ENCODE measurements at places on chromosomes 4 and X.

- no peak for DNase-seq
These were observed 655.3 kb upstream of the FRG1 start for GRCh38 chr4:189285377-189285776.

DNA sequence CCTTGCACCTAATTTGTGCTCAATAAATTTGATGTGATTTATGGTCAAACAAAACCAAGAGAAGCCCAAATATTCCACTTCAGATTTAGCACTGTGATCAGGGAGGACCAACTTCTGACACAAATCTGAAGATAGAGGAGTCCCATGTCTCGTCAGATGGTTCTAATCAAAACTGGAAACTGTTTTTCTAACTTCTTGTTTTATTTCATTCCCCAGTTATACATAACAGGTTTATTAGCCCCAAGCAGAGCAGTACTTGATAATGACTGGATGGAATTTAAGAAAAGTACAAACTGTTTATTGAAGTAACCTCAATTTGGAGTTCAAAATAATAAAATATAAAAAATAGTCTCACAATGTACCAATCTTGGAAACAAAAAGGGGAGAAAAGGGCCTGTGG lies 310.3 kb downstream of the LDB2 start:
- no peak for DNase-seq

DNA sequence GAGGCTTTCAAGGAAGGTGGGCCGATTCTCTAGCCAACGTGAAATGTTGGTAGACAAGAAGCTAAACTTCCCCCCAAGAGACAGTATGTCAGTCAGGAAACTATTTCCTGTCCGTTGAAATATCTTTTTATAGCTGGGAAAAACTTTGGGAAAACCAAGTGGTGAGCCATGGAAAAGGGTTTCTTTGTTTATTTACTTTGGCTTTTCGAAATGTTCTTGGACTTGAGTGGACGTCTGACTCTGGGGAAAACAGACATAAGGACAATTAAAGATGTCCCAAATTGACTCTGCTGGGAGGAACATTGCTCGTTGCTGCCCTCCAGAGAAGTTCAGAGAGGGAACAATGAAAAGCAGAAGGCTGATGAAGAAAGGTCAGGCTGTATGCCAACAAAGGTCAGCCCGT lies 295.4 kb downstream of the RAPGEF2 start:
- DNase-seq, result no peak

- DNase-seq, result no peak
These were observed 49.6 kb downstream of the MAP7D2 start for GRCh38 chrX:20066968-20067708.

DNA sequence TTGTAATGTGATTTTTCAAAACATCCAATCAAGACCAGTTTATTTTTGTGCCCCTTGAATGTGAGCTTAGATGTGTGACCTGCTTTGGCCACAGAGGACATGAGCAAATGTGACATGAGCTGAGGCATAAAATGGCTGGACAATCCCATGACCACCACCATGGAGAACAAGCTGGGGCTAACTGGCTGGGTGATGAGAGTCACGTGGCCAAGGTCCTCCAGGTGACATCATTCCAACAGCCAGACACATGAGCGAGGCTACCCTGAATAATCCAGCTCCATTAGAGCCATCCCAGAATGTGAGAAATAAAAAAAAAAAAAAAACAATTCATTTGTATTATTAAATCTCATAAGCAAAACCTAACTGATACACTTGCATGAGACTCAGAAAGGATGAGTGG lies 90.4 kb upstream of the LDB2 start:
- DNase-seq, result no peak

DNA sequence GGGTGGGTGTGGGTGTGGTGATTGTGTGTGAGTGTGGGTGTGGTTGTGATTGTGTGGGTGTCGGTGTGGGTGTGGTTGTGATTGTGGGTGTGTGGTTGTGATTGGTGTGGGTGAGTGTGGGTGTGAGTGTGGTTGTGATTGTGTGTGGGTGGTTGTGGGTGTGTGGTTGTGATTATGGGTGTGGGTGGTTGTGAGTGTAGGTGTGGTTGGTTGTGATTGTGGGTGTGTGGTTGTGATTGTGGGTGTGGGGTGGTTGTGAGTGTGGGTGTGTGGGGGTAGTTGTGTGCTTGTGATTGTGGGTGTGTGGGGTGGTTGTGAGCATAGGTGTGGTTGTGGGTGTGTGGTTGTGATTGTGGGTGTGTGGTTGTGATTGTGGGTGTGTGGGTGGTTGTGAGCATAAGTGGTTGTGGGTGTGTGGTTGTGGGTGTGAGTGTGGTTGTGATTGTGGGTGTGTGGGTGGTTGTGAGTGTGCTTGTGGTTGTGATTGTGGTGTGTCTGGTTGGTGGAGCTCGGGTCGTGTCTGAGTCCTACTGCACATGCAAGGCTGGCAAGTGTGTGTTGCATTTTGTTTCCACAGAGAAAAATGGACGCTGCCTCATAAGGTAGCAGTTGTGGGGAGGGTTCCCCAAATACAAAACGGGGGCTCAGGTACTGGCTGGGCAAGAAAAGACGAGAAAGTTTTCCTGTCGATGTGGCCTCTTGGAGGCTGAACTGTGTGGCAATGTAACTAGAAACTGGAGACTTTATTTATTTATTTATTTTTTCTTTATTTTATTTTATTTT lies 116.7 kb downstream of the UBE2K start:
- no peak for DNase-seq

DNA sequence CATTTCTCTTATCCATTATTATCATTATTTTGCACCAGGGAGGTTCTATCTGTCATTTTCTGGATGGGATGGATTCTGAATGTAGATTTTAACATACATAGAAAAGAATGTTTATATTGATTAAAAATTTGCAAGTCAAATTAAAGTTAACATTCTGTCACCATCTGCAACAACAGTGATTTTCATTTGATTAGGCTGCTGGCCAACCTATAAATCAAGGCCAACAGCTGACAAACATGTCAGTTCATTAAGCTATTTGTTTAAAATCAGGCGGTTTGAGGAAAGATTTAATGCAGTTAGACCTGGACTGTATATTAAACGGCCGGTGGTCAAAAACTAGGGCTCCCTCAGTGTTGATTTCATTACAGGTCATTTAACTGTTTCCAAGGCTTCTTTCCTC lies 109.5 kb upstream of the CBR4 start:
- DNase-seq, result no peak

DNA sequence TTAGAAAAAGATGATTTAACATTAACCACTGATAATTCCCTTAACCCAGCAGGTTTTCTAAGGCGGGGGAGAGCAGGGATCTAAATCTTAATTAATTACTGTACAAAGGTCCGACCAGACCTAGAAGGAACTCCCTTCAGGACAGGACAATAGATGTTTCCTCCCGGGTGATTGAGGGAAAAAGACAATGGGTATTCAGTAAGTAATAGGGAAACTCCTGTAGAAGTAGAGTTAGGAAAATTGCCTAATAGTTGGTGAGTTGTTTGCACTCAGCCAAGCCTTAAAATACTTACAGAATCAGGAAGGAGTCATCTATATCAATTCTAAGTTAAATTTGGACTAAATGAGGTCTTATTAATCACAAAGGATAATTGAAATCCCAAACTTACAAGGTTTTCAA lies 5.8 kb upstream of the SRD5A3 start:
- no peak for DNase-seq

DNA sequence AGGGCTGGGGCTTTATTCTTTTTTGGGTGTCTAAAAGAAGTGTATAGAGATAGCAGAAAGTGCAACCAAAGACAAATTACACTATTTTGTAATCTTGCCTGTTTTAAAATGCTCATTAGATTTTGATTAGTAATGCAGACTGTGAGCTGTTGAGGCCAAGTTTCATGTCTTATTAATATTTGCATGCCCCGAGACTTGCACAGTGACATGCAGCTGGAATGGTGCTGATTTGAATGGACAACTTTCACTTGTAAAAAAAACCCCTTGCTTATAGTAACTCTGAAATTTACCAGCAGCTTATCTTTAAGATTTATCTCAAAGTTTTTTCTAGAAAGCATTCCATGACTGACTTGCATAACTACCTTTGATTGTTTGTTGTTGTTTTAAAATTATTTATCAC lies 835.1 kb upstream of the IGFBP7 start:
- DNase-seq, result no peak

DNA sequence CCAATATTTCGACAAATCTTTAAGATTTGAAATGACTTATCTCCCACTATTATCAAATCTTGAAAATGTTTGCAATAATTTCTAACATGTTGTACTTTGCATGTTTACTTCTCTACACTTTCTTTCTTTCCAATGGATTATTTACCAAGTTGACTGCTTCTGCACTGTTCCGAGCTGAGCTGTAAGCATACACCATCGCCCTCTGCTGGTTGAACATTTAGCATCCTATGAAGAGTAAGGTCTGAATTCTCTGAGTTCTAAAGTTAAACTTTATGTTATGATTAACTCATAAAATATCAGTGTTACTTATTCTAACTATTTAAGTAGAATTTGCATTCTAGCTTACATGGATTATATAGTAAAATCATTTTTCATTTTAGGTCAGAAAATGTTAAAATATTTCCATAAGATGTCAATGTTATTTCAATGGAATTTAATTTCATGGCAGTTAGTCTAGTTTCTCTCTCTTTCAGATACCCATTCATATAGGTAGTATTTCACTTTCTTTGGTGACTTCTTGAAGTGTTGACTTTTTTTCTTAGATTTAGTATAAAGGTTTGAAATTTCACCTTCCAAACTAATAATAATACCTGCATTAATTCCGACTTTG lies 137.4 kb downstream of the DKK2 start:
- DNase-seq, result no peak

DNA sequence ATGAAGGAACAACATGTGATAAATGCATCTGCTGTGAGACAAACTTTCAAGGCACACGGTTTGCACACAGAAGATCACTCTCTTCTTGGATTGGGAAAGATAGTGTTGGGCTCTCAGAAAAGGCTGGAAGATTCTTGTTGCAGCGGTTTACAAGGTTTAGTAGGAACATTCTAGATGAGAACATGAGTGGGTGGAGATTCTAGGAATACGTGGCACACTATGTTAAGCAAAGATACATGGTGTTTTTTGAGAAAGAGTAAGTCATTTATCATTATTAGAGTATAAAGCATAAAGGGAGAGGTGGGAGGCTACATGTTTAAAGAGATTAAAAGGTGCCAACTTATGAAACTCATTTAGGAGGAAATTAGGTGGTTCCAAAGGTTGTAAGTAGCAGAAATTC lies 348.8 kb upstream of the HS3ST1 start:
- DNase-seq, result no peak

DNA sequence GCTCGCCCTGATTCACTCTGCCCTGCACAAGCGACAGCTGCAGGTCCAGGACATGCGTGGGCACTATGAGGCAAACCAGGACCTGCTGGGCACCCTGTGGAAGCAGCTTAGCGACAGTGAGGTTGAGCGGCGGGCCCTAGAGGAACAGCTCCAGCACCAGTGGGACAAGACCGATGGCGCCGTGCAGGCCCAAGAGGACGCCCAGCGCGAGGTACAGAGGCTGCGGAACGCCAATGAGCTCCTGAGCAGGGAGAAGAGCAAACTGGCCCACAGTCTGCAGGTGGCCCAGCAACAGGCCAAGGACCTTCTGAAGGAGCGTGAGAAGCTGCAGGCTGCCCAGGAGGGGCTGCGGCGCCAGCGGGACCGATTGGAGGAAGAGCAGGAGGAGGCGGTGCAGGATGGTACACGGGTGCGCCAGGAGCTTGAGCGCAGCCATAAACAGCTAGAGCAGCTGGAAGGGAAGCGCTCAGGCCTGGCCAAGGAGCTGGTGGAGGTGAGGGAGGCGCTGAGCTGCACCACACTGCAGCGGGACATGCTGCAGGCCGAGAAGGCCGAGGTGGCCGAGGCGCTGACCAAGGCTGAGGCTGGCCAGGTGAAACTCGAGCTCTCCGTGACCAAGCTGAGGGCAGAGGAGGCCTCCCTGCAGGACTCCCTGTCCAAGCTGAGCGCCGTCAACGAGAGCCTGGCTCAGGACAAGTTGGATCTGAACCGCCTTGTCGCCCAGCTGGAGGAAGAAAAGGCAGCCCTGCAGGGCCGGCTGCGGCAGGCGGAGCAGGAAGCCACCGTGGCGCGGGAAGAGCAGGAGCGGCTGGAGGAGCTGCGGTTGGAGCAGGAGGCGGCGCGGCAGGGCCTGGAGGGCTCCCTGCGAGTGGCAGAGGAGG lies 12.8 kb downstream of the SMIM10L2A start:
- DNase-seq, result no peak

GRCh38 chr4:25448379-25449109 lies 71.5 kb downstream of the ANAPC4 start:
- no peak for DNase-seq

- no peak for DNase-seq
These were observed 11.0 kb downstream of the NEIL3 start for GRCh38 chr4:177320721-177321120.

DNA sequence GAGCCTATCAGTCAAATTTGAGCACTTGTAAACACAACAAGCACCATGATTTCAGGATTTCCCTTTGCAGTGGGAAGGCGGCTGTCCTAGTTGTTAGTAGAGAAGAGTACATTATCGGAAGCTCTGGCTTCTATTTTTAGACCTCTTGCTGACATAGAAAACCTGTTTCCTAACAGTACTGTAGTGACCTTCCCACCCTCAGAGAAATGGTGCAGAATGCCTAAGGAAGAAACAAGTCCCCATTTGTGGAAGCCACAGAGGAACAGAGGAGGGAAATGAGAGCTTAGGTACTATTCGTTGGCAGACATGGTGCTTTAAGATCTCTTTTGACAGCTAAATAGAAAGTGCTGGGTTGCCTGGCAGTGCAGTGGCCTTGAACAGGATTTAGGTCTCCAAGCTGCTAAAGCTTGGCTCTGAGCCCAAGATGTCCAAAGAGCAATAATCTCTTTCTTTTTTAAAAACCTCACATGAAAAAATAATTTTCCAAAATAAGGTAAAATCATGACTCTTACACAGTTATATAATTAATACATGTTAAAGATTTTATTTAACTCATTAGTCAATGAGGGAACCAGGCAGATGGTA lies 24.9 kb downstream of the GLRA2 start:
- DNase-seq, result no peak

DNA sequence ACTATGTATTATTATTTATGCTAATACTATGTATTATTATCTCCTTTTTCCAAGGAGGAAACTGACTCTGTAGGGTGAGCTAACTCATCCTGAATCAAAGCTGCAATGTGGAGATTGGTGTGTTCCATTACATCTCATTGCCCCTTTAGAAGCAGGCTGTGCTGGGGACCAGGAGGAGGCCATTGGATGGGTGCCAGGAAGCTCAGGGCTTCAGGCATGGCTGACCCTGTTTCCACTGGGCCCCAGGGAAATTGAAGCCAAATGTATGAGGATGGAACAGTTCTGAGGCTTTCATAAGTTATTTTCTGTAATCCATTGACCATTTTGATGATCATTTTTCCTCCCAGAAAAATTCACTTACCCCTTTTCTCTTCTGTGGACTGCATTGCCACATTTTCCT lies 418.8 kb upstream of the ZFP42 start:
- no peak for DNase-seq
